ENCODE measurements at places on chromosomes 6 and 20.
A peak's percentile ranks its signal among the peaks of the same experiment; 100 is the strongest.

DNA sequence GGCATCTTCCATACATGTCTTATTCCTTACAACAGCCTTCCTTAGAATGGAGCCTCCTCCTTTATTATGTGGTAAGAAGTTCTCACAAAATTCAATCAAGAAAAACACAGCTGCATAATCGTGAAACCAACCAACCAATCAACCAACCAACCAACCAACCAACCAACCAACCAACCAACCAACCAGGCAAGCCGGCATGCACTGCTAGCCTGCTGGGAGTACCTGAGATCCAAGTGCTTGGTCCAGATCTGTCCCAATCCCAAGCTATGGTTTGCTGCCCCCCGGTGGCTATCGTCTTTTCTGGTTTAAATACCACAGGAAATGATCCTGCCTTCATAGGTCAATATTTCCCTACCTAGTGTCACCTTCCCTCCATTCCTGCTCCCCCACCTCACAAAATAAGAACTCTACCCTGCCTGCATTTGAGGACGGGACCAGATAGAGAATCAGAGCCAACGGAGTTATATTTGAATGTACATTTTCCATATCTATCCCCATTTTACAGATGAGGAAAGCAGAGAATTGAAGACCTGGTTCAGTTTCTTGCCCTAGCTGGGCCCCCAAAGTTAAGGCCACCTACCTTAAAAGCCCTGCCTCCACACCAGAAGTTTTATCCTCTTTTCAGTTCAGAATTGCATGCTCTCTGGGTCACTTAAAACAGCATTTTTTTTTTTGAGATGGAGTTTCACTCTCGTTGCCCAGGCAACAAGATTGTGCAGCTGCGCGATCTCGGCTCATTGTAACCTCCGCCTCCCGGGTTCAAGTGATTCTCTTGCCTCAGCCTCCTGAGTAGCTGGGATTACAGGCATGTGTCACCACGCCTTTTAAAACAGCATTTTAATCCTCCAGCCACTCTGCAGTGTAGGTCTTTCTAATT, 27.1 kb downstream of the RAB44 start:
- peak; percentile 15 for DNase-seq

DNA sequence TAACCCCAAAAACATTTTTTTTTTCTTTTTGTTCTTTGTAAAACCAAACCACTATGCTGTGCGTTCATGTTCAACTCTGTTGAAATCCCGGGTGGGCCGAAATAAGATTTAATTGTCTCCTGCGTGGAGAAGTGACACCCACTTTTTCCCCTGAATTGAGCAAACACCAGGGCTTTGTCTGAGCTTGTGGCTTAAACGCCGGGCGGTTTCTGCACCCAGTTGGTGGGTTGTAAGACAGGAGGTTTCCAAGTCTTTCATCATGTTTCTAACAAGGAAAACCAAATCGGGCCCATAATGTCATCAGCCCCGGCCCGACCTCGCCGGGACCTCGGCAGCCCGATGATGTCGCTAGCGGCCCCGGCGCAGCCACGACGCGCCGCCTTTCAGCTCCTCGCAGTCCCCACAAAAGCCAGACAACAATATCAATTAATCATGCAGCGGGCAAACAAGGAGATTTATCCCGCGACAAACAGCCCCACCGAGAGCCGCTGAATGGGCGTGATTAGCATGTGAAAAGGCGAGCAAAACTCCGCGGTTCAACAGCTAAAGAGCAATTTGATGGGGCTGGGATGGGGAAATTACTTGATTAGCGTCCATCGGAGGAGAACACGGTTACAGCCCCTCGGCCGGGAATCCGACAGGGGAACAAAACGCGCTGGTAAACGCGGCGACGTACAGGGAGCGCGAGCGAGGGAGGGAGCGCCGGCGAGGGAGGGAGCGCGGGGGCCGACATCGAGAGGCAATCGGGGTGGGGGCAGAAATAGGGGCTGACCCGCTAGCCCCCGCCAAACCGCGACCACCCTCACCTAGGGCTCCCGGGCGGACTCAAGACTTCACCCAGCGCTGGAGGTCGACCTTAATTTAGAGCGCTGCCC, 5.3 kb downstream of the LINC00237 start:
- peak; percentile 39 for DNase-seq

DNA sequence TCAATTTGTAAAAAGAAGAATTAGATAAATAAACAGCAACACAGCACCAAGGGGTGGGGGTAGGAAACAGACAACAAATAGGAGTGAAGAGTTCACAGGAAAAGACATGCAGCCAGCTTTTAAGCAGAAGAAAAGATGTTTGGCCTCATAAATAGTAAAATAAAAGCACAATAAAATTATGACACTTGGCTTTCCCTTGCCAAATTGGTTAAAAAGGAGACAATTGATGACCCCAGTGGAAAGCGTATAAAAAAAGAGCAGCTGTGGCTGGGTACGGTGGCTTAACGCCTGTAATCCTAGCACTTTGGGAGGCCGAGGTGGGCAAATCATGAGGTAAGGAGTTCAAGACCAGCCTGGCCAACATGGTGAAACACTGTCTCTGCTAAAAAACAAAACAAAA, 29.1 kb downstream of the BCAS1 start:
- no peak for DNase-seq

GRCh38 chr20:53023732-53024520, 51.8 kb downstream of the TSHZ2 start:
- DNase-seq = no peak

DNA sequence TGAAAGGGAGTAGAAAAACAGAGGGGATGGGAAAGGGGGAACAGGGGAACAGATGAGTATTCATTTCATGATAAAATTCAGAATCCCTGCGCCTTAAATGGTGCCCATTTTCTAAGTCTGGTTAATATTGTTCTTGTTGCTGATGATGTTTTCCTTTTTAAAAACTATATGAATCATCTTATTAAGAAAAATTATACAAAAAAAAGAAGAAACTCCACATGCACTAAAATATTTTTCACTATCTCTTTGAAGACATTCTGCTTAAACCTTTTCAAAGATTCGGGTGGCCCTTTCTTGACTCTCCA, 1.1 kb upstream of the TFAP2B start:
- DNase-seq = no peak

- no peak for DNase-seq
Observed at GRCh38 chr6:33965766-33966165, 162.0 kb upstream of the MLN start.

DNA sequence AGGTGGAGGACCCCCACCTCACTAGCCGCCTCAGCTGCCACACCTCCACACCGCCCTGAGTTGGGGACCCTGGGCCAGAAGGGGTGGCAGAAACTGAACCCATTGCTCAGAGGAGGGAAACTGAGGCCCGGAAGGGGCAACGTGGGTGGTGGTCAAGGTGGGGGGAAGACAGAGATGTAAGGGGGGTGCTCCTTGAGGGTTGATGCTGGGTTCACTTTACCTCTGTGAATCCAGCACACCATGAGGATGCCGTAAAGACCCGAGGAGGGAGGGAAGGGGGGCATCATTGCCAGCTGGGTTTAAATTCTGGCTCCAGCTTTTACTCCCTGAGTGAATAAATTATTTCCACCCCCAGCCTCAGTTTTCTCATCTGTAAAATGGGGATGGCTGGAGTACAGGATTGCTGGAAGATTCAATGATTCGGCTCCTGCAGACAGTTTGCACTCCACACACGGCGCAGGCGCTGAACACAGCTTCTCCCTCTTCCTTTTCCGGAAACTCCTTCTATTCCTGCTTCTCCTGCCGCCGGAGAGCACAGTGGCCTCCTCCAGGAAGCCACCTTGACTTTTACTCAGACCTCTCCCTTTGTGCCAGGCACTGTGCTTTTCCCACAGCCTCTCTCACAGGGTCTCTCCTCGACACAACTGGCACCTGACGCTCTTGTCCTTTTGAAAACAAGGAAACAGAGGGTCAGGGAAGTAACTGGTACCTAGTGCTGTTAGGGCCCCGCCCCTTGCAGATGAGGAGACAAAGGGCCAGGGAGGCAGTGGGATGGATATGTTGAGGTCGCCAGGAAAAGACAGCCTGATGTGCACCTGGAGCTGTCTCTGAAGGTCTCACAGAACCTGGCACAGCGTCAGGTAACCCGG, 59.4 kb downstream of the UBE2V1 start:
- no peak for DNase-seq

All from CD4-positive, alpha-beta memory T cell (primary cell).